Stimulated activated CD4-positive, alpha-beta T cell treated with anti-CD3 and anti-CD28 coated beads, Interleukin-4, amount 100 ng/mL, for 4 hours (primary cell): ENCODE measurements at places on chromosomes 5 and 9.

- peak; percentile 39 for DNase-seq
These were observed 88.6 kb downstream of the LMX1B start for GRCh38 chr9:126702151-126703001.

- DNase-seq = no peak
These were observed 49.3 kb downstream of the SHB start for GRCh38 chr9:38019731-38020130.

GRCh38 chr5:96741891-96742309 lies 65.8 kb downstream of the ERAP1 start:
- DNase-seq = no peak

DNA sequence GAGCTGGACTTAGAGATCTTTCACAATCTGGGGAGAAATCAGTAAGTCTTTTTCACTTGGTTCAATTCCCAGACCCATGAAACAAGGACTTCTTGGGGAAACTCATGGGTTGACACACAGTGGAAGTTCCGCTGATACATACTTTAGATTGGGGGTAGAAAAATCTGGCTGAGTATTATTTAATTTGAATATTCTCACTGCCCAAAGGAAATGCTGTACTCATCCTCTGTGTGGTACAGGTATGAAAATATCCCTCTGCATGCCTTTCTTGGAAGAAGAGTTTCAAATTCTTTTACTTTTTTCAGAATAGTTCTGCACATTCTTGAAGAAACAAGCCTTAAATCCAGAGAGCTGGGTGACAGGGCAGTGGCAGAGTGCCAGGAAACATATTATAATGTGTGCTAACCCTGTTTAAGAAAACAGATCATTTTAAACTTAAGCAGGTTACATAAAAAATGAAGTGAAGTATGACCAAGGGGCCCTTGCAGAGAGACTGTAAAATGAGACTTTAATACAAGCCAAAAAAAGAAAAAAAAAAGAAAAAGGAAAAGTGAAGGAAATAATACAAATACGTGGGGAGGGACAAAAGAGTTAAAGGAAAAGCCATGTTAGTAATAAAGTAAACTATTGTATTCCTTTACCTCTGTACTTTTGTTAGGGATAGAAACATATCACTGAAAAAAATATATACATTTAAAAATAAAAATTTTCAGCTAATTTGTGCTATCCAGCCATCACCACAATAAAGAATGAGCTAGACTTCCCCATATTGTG lies 173.4 kb upstream of the NR3C1 start:
- no peak for DNase-seq

- DNase-seq = no peak
These were observed 31.4 kb upstream of the ANKRD33B start for GRCh38 chr5:10532421-10532820.

DNA sequence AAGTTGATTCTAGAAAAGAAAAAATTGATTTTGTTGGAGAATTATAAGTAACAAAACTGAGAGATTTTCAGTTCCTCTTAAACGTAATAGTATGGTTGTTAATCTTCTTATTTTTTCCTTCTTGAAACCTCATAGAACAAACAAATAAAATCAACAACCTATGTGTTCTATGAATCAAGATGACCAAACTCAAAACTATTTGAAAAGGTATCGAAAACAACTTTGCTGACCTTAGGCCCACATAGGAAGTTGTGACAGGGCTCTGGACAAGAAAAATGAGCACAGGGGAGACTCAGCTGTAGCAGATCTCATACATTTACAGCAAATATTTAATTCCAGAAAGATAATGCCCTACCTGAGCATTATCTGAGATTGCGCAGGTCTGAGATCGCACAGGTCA lies 169.4 kb upstream of the CCNH start:
- no peak for DNase-seq

GRCh38 chr9:104280178-104280560 lies 186.1 kb downstream of the SMC2 start:
- DNase-seq = no peak

- no peak for DNase-seq
These were observed 44.0 kb downstream of the TNPO1 start for GRCh38 chr5:72860499-72860898.

GRCh38 chr9:89999534-90000370 lies 394.9 kb downstream of the GADD45G start:
- peak; percentile 38 for DNase-seq

- peak; percentile 71 for DNase-seq
These were observed 17.8 kb downstream of the ITK start for GRCh38 chr5:157198277-157198986.

DNA sequence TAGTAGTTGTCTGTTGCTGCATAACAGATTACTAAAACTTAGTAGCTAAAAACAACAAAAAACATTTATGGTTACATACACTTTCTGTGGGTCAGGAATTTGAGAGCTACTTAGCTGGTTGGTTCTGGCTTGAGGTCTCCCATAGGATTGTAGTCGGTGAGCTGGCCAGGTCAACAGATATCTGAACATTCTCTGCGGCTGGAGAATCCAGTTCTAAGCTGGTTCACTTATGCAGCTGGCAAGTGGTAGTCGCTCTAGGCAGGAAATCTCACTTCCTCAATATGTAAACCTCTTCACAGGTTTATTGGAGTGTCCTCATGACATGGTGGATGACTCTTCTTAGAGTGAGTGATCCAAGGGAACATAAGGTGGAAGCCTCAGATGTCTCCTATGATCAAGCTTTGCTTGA lies 65.7 kb upstream of the TNFAIP8 start:
- DNase-seq = no peak

DNA sequence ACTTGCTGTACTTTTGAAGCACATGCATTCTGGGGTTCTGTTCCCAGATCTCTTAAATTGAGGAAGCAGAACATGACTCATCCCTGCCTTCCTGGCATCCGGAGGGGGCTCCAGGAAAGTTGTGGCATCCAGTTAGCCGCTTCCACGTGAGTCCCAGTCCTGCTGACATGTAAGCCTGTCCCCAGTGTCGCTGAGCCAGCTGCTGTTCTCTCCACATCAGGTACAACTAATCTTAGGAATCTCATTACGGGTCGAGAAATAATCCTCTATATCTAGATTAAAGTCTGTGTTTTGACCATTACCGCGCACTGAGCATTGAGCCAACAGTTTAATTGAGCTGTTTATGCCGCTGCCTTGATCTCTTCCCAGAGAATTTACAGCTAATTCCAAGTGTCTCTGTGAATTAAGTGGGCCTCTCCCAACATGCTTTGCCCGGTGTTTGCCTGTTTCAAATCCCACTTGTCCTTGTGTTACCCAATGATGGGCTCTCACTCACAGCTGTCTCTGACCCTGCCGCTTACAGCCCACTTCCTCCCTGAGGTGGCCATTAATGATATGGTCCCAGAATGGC lies 10.5 kb upstream of the SHB start:
- DNase-seq = no peak

DNA sequence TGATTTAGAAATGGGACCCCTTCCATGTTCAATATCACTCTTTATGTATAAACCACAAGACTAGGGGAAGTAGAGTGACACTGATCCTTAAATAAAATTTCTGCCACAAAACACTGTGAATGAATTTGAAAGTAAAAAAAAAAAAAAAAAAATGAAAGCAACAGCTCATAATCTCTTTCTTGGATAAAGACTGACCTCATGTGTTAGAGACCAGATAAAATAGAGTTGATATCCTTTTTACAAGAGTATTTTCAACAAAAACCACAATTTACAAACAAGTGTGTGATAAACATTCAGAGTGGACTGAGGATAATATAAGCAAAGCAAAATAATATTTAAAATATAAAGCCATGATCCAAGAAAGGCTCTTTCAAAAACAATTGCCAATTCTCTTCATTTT lies 180.2 kb downstream of the FBXL17 start:
- no peak for DNase-seq

- no peak for DNase-seq
These were observed 138.1 kb downstream of the YIPF5 start for GRCh38 chr5:144032375-144032774.

DNA sequence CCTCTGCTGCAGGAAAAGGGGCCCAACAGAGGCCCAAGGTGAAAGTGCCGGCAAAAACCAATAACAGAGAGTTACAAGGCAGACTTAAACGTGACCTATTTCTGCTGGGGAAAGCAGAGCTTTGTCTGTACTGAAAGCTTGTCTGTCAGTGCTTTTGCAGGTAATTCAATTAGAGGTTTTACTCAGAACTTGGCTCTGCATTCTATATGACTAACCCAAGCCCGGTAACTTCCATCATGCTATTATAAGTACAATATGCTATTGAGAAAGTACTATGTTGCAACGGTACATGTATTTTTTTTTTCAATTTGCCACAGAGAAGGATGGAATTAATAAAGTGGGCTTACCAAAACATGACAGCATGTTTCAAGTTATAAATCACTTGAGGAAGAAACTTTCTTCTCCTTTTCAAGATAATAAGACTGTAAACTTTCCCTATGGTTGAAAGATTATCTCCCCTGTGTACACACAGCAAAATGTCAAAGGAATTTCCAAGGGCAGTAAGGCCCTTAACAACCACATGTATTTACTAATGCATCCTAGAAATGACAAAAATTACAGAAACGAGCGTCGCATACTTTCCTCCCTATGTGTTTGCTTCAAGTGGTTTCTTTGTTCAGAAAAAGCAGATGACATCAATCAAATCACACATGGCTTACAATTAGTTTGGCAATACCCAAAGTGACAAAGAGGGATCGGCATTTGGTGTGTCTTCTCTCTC lies 282.4 kb downstream of the EFNA5 start:
- DNase-seq = no peak

GRCh38 chr9:118782790-118783463 lies 586.3 kb downstream of the BRINP1 start:
- no peak for DNase-seq

DNA sequence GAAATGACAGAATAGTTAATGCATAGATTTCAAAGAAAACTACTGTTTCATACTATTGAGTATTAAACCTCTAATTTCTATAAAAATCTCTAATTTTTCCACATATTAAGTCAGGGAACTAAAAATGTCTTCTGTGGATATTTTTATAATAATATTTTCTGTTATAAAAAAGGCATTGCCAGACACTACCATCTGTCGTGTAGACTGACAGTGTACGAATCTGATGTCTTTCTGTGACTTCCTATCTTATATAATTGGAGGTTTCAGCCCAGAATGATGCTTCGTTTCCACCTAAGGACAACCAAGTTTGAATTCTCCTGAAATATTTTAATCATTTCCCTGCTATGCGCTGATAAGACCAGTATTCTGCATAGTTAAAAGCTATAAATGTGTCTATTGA lies 456.6 kb upstream of the ARRDC3 start:
- DNase-seq = no peak
